ENCODE measurements at places on chromosomes 11 and 22.
A peak's percentile ranks its signal among the peaks of the same experiment; 100 is the strongest.

DNA sequence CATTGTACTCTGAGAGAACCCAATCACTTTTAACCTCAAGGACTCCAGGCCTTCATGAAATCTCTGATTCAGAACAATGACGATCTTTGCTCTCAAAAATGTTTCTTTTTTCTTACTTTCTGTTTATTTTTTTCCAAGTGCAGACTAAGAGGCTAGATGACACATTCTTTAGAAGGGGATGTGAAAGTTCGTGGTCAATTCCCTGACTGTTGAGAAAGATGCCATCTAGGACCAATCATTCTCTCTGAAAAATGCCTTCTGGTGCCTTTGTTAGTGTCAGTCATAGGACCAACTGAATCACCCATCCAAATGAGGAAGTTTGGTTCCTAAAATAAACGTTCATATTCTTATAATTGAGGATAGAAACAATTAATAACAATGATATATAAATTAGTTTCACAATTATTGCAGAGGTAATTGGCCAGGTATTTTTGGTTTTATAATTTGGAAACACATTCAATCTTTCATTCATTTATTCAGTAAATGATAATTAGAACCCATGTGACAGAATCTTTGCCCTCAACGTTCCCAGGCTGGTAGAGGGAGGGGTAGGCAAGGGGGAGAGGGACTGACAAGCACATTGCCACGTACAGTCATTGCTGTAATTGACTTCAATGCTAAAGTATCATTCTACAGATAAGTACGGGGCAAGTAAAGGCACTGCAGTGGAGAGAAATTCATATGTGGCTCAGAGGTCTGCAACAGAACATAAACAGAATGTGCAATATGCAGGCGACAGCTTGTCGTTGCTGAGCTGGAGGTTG lies 333.4 kb upstream of the MPPED2 start:
- DNase-seq = peak; percentile 52

DNA sequence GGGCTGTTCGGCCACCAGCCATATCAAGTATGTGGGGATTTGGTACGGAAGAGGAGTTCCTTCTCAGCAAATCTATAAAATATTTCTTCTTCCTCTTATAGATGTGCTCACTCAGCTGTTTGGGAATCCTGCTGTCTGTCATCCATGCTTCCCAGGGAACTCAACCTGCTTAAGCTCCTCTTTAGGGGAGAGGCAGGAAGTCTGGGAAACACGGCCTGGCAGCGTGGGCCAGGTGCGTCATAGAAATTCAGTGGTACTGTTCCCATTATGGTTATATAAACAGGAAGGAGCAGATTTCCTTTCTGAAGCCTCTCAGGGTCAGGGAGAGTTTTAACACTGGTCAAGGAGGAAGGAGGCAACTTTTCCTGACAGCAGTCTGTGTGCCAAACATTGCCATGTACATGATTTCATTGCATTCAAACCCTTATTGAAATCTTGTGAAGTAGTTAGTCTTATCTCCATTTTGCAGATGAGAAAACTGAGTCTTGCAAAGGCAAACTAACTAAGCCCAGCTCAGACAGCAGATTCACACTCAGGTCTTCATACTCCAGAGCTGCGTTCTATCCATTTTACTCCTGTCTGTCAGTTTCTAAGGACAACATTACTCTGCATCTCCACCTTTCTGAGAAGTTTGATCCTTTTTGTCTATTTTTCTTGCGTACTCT lies 35.4 kb upstream of the AMOTL1 start:
- no peak for DNase-seq

- DNase-seq = peak; percentile 70
Observed at GRCh38 chr22:39592081-39593065, 21.8 kb downstream of the CACNA1I start.

DNA sequence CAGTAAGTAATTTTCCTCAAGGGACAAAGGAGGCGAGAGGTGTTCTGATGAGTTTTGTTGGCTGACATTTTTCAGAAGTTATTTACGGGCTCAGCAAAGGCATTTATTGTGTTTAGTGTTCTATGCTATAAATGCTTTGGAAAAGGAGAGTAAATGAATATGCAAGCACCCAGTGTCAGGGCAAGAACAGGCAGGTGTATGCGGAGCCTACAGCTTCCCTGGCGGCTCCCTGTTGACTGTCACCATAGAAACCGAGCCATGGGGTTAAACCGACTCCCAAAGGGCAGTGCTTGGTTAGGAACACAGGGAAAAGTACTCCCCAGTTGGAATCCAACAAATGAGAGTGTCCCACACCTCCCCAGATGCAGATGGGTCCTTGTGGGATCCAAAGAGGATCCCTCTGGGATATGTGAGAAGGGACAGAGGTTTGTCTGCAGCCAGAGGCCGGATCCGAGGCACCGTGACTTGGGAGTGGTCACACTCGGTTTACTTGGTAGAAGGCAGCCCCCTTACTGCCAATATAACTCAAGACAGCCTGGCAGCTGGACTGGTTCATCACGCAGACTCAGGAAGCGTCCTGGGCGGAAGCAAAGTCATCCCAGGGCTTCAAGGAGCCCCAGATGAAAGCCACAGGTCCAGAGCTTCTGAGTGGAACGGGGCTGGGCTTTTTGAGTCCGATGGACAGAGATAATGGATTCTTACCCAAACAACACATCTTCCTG lies 329.7 kb downstream of the CTTN start:
- no peak for DNase-seq

DNA sequence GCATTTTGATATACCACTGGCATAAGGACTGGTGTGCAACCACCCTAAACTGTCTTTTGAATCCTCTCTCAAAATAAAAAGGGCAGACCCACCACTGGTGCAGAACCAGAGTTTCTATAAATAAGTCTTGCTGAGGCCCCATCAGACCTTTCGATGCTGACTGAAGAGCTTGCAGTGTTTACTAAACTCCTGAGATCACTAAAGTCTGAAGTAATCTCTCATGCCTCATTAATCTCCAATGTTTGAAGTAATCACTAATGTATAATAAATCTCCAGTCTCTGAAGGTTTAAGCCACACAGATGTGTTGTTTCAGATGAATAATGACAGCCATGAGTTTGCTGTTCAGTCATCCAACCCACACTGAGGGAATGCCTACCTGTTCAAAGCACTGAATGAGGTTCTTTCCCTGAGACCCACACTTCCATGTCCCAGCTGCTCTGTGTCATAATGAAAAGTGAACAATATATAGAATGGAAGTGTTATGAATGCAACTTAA lies 50.6 kb upstream of the DEUP1 start:
- no peak for DNase-seq

- peak; percentile 41 for DNase-seq
Observed at GRCh38 chr11:64294774-64295173, 3.7 kb downstream of the KCNK4 start.

DNA sequence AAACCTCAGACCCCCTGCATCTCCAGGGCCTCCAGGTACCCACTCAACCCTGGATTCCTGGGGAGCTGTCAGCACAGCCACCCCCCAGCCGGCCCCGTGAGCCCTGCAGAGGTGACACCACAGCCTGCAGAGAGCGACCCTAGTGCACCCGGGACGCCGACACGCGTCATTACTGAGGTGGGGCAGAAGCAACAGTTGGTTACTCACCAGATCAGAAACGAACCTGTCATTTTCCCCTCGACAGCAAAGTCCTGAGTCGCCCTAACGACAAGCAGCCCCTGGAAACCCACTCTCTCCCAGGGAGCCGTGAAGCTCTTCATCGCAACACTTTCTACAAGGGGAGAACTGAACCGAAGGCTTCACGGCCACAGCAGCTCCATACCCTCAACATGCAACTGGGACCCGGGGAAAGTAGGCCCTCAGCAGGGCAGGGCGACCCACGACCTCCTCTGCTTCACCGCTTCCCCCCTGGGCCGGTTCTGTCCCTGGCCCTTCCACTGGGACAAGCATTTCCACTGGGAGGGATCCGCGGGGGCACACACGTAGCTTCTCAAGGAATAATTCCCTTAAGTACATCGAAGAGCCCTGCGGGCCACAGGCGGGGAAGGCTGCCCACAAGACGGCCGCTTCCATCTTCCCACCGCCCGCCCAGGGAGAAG lies 1.6 kb downstream of the BRD1 start:
- peak; percentile 27 for DNase-seq

DNA sequence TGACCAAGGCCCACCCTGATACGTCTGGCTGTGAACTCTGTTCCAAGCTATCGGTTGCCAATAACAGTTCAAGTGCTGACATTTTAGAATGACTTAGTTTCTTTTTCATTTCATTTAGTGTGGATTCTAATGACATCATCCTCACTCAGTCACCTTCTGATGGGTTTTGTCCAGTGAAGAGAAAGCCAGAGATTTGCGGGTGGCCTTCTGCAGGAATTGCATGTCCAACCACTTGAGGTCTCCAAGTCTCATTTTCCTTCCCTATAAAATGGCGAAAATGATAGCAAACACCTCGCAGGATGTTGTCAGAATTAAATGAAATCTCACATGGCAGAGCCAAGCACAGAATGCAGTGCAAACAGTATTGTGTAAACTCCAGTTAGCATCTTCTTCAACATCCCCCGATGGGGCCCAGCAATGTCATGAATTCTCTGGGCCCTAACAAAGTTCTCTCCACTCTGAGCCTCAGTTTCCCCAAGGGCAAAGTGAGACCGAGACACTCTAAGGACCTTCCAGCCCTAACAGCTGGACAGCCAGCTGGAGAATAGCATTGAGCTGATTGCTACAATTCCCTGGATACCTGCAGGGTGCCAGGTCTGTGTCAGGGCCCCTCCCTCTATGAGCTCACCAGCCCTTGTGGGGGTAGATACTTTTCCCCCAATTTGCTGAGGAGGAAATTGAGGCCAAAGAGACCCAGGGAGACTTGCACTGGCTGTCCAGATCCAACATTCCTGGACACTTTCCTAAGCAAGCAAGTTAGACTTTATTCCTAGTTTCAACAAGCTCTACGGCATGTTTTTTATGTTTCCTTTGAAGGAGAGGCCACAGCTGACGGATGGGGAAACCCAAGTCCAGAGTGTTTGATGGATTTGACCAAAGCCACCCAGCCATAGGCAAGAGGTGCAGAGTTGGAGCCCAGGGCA lies 286.7 kb downstream of the MN1 start:
- DNase-seq = peak; percentile 25

DNA sequence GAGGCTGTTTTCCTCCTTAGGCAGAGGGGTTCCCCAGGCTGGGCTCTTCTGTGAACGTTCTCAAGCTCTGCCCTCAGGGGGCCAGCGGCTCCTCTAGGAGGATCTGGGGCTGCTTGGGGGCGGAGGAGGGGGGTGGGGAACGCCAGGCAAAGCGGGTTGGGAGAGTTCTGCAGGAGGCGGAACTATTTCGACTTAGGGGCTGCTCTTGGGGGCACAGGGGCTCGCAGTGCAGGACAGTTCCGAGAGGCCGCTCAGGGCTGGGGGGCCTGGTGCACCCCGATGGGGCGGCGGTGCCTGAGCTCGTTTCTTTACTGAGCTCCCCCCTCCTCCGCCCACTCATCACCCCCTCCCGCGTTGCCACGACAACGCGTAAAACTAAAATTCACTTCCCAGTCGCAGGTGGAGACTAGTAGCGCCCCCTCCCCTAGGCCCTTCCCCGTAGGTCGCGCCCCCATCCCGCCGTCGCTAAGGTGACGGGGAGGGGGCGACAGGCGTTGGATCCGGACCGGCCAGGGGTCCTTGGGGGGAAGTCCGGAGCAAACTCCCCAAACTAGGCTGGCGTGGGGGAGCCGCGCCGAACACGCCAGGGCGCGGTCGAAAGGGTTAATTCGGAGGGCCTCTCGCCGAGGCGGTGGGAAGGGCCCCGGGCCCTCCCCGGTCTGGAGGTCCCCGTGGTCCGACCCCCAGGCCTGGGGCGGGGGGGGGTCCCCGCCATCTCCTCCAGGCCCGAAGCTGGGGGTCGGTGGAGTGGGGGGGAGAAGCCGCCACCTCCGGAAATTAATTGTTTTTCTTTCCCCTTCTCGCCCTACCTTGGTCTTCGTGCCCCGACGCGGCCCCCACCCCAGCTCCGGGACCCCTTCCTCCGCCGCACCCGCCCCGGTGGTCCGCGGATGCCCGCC lies 857 bp downstream of the SHANK3 start:
- DNase-seq = no peak

- no peak for DNase-seq
Observed at GRCh38 chr11:77547047-77547836, 42.5 kb upstream of the AQP11 start.

GRCh38 chr11:125025968-125026367 lies 37.1 kb upstream of the SLC37A2 start:
- no peak for DNase-seq
